Fibroblast of skin of scalp (primary cell): ENCODE measurements at places on chromosomes 7 and 10.

DNA sequence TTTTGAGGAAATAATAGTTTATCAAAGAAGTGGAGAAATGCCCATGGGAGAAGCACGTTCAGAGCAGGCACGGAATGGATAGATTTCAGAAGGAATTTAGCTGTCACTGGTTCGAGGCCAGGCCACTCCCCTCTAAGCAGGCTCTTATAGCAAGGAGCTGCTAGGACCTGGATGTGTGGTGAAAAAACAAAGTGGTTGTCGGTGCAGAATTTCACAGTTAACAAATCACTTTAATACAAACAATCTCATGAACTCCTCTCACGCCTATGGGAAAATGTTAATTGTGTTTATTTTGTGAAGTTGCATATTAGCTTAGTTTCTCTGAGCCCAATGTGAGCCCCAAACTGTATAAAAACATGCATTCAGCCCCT is 176.3 kb downstream of the PKD1L1 start:
- peak; percentile 70 for DNase-seq

- no peak for DNase-seq
These were observed 372.6 kb downstream of the LRMDA start for GRCh38 chr10:75803816-75804552.

DNA sequence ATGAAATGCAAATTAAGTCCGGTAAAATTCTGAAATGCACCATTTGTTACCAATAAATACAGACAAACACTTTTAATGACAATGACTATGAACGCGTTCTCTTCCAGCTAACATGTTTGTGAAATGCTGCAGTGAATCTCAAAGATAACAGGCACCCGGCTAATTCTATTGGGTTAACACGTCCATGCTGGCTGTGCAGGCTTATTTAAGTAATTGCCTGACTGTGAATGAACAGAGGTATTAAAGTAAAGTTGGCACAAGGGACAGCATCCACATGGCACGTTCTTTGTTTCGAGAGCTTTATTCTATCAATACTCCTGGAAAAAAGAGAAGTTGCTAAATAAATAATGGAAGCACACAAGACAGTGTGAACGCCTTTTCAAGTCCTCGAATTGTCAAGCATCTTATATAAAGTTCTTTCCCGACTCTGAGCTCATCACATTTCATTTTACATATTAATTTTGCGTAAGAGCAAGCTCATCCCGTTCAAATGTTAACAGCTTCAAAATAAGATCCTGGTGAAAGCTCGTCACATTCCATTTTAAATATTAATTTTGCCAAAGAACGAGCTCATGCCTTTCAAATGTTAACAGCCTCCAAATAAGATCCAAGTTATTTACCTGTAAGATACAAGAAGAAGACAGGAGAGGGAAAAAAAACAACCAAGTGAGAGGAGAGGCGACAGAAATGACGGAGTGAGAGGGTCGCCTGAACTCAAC is 111.3 kb upstream of the RHEB start:
- no peak for DNase-seq

GRCh38 chr7:1714583-1715330 is 44.7 kb downstream of the ELFN1 start:
- no peak for DNase-seq

- DNase-seq: no peak
These were observed 205.5 kb upstream of the LRRN3 start for GRCh38 chr7:110885474-110885873.

- DNase-seq: no peak
These were observed 408.0 kb downstream of the RPS24 start for GRCh38 chr10:78441694-78442093.

DNA sequence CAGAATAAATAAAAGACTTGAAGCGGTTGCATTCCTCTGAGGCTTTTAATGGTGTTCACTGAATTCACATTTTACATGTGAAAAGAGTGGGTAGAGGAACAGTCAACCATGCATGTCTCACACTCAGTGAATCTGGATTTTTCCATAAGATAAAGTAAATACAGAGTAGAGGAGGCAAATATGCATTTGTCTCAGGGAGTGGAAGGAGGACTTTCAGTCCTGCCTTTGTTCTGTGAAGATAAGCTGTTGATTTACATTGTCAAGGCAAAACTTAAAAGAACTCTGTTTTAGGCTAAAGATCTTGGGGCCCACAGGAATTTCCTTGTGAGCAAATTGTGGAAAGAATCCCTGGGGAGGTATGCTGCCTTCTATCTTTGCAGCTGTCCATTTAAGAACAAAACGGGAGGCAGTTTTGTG is 825.3 kb upstream of the MBL2 start:
- peak; percentile 22 for DNase-seq
